Activated CD8-positive, alpha-beta memory T cell treated with anti-CD3 and anti-CD28 coated beads, Interleukin-2, amount 10 ng/mL, durations not matched to agents 7 days and 5 days (primary cell): ENCODE measurements at places on chromosomes 1 and 21.

GRCh38 chr1:21628798-21629393 is 40.3 kb downstream of the RAP1GAP start:
- DNase-seq, result no peak

GRCh38 chr1:170596701-170597100 is 64.7 kb downstream of the GORAB start:
- DNase-seq, result no peak

DNA sequence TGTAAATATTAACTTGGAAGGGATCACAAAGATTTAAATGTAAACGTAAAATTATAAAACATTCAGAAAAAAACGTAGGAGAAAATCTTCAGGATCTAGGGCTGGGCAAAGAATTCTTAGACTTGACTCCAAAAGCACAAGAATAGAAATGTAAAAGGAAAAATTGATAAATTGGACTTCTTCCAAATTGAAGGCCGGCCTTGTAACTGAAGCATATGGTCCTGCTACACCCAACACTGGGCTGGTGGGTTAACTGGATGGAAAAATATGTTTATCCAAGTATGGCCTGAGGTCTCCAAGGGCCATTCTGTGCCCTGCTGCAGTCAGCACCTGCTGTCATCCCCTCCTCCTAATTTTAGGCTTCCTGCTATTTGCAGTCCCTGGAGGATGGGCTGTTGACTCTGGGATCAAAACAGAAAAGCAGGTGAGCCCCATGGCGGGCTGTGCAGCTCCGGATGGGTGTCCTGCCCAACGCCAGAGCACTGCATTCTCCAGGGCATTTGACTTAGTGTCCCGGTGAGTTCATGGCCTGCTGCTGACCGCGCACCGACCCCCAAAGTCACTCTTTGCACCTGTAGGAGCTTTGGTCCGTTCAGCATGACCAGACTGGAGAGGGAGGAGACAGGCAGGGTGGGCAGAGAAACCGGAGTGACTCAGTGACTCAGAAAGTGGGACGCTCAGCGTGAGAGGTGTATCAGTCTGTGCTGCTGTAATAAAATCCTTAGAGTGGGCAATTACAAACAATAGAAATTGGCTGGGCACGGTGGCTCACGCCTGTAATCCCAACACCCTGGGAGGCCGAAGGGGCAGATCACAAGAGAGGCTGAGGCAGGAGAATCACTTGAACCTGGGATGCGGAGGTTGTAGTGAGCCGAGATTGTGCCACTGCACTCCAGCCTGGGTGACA is 6.1 kb upstream of the AIRE start:
- DNase-seq, result no peak

DNA sequence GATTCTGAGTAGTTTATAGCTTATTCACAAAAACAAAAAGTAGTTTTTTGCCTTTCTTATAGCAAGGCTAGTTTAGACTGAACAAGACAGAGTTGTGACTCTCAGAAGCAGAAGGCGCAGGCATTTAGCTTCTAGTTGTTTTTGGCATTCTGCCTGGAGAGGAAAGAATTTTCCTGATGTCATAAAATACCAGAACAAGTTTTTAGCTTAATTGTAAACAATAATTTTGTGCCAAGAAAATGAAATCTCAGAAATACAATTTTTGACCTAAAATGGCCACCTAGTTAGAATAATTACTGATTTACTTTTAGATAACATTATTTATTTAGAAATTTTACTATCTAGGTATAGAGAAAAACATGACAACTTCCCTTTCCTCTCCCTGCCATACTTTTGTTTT is 1.0 kb downstream of the DNAJB4 start:
- DNase-seq, result no peak

DNA sequence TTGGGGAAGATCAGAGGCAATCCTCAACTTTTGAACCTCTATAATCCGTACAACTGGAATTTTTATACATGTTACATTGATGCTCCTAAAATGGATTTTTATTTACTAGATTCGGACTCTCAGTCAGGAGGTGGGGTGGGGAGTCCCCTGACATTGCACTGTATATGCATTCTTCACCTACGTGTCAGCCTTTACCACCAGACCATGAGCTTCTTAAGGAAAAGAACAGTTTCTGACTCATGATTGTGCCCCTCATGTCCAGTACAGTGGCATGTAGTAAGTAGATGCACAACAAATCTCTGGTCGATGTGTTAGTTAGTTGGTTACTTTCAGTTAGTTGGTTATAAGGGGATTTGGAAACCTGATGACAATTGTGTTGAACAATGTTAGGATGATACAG is 15.4 kb downstream of the LPAR3 start:
- no peak for DNase-seq

GRCh38 chr1:203320591-203321272 is 15.4 kb downstream of the BTG2 start:
- peak; percentile 87 for DNase-seq

DNA sequence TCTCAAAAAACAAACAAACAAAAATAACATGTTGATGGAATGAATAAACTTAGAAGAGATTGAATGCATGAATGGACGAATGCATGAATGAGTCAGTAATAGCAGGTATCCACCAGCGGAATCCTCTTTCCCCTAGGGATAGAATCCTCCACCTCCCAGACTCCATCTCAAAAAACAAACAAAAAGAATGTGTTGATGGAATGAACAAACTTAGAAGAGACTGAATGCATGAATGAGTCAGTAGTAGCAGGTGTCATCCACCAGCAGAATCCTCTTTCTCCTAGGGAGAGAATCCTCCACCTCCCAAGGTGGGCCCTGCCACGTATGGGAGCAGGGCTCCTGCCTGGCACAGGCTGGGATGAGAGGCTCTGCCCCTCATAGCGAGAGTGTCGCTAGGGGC is 26.8 kb upstream of the RNF19B start:
- no peak for DNase-seq

GRCh38 chr1:221669441-221669840 is 72.4 kb downstream of the DUSP10 start:
- no peak for DNase-seq

DNA sequence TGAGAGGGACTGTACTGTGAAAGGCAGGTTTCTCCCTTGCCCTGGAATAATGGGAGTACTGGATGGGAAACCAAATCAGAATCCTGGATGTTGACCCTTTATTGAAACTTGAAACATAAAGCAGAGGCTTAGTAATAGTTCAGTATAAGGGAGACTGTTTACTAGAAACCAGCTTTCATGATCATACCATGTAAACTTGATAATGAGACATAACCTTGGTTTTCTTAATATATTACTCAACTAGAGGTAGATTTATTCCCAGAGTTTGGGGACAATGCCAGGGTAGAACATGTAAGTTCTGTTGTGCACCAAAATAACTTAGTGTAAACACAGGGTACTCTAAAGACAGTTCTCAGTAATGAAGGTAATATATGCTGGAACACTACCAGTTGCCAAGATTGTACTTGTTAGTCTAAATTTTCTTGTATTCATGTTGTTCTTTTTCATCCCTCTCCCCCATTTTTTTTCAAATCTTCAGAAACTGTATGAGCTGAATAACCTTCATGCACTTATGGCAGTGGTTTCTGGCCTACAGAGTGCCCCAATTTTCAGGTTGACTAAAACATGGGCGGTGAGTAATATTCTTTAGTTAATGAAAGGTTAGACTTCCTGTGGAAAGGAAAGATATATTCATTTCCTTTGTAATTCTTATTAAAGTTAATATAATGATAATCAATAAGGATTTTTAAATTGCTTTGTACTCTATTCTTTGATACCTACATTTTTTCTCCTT is 49.6 kb downstream of the ANGPTL1 start:
- no peak for DNase-seq

DNA sequence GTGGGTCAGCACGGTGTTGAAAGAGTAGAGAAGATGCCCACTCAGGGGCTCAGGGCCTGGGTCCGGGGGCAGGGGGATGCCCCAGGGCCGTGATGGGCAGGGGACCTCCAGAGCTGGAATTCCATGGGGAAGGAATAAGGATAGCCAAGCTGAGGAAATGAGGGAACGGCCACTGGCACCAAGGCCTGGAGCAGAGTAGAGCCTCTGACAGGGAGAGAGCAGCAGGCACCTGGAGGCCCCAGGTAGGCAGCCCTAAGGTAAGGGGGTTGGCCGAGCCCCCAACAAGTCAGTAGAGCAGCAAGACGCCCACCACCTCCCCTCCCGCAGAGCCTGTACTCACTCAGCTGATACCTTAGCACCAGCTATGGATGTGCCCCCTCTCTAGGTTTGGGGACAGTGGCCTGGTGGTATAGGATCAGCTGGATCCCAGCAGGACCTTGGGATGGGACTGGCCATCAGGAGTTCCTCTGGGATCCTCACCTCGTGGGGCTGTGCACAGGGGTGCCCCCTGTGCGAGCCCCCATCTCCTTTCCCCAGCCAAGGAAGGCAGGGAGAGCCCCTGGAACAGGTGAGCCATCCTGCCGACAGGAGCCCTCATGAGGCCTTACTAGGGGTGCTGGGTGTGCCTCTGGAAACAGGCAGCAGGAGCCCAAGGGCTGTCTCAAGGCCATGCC is 21.0 kb upstream of the ARF1 start:
- no peak for DNase-seq

GRCh38 chr1:191963781-191964455 is 194.3 kb upstream of the RGS18 start:
- no peak for DNase-seq

GRCh38 chr1:59071876-59072582 is 224.9 kb upstream of the FGGY start:
- DNase-seq, result no peak

- no peak for DNase-seq
These were observed 186.6 kb downstream of the GRIK1 start for GRCh38 chr21:29753216-29753615.

DNA sequence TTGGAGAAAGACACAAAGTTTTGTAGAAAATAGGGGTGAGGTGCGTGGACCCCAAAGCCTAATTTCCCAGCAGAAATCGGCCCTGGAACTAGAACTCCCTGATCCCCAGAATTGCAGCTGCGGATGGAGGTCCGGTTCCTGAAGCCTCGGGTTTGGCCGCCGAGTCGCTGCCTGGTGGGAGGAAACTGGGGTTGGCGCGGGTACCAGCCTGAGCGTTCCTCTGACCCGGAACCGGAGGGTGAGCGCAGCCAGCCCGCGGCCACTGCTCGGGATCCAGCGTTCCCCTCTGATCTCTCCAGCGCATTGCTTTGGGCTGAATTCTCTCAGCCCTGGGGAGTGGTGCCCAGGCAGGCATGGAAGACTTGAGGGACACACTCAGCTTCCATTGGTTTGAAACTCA is 1.6 kb downstream of the ST6GALNAC5 start:
- no peak for DNase-seq

- DNase-seq, result no peak
These were observed 2.0 kb upstream of the FMO4 start for GRCh38 chr1:171311771-171312558.

DNA sequence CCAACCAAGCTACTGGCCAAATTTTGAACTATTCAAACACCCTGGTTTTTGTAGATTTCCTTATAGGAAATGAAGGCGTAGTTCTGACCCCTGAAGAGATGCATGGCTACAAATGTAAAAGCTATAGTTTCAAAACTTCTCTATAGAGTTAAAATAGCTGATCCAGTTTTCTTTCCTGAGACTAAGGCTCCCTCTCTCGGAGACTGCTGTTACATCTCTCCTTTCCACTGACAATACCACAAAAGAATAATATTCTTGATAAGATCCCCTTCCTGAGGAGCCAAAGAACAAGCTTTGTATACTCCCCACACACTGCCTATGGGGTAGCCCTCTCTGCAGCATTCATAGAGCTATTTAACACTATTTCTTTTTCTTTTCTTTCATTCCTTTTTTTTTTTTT is 6.7 kb upstream of the CFAP126 start:
- DNase-seq, result no peak

- DNase-seq, result no peak
These were observed 103.5 kb upstream of the SERTAD4 start for GRCh38 chr1:210129092-210129491.

GRCh38 chr1:203447151-203447550 is 28.5 kb upstream of the PRELP start:
- no peak for DNase-seq

- DNase-seq, result no peak
These were observed 73.3 kb downstream of the RPAP2 start for GRCh38 chr1:92372164-92372563.

- peak; percentile 69 for DNase-seq
These were observed 6.4 kb downstream of the ADARB1 start for GRCh38 chr21:45080639-45081414.

- no peak for DNase-seq
These were observed 6.3 kb downstream of the MX2 start for GRCh38 chr21:41367945-41368734.

DNA sequence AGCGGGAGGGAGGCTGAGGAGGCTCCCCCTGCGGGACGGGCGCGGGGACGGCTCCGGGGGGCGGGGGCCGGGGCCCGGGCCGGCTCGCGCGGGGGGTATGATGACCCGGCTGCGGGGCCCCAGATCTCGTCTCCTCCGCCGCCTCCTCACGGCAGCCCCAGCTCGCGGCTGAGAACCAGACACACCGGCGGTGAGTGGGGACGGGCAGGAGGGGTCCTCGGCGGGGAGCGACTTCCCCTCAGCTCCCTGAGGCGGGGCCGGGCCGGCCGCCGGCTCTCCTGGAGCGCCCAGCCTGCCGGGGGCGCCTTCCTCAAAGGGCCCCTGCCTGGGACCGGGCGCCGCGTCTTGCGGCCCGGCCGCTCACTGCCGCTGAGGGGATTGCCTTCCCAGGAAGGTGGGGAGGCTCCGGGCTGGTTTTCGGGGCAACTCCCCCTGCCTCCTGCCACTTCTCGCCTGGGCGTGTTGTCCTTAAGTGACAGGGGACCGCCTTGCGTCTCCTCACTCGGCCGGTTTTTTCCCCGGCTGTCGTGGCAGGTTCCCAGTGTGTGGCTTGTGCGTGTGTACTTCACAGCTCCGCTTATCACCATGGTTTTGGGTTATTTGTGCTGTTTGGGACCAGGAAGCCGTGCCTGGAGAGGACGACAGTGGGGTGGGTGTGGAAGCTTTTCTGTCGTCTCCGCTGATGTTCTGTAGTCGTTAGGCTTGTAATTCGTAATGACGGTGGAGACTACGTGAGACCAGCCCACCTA is 800 bp downstream of the HIPK1 start:
- DNase-seq, result peak; percentile 73

DNA sequence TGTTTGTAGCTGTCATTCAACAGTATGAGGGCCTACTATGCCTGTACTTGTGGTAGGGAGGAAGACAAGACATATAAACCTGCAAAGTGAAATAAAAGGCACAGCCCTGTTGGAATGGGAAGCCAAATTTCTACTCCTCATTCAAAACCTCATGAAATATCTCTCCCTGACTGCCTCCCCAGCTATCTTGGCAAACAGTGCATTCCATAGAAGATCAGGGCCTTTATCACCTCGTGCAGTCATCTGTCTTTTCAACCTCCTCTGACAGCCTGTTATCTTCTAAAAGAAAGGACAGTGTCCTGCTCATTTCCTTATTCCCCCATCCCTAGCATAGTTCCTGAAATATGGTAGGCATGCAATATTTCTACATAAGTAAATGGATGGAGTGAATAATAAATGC is 71.0 kb downstream of the SH3GLB1 start:
- DNase-seq, result no peak

GRCh38 chr1:64912191-64912590 is 54.2 kb downstream of the JAK1 start:
- no peak for DNase-seq
